ENCODE measurements at places on chromosomes 5 and 9.

DNA sequence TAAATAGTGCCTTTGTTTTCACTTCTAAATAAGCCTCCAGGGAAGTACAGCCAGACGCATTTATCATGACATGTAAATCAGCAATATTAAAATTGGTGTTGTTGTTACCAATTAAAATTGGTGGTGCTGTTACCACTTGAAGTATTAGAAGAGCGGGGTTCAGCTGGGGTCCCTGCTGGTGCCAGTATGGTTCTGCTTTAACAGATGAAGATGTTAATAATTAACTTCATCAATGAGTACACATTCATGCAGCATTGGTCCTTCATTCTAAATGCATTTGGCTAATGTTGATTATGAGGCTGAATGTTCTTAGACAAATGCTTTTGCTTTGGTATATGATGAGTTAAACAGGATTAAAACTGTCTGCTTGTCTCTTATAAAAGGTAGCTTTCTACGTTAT, 67.6 kb upstream of the TMC1 start:
- no peak for DNase-seq

DNA sequence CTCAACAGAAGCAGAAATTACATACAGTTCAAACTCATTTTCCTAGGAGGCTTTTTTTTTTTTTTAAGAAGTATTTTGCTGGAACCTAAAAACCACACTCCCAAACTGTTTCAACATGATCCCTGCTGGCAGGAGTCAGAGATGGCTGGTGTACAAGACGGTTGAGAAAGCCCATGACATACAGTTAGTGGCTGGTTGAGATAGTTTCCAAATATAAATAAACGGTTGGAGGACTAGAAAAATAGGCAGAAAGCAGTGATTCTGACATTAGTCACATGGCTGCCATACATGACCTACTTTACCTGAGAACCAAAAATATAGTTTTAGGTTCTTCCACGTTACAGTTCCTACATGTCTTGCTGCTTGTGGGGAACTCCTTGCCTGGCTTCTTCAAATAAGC, 31.7 kb upstream of the BASP1 start:
- no peak for DNase-seq

DNA sequence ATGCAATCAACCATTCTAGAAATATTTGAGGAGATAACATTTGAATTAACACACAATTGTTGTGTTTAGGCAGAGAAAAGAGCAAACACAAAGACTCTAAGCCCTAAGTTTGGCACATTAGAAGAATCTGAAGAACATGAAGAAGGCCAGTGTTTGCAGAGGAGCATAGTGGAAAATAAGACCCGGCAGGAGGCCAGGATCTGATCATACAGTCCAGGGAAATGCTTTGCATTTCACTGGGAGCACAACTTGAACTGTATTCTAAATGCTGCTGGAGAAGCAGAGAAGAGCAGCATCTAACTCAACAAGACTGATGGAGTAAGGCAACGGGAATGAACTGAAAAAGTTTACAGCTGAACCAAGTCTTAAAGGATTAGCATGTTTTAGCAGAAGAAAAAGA, 463.4 kb downstream of the ZNF608 start:
- no peak for DNase-seq

- DNase-seq = peak; percentile 69
Observed at GRCh38 chr5:149128023-149128875, 13.0 kb upstream of the ABLIM3 start.

GRCh38 chr5:79091064-79091463, 20.5 kb upstream of the BHMT start:
- DNase-seq = no peak

DNA sequence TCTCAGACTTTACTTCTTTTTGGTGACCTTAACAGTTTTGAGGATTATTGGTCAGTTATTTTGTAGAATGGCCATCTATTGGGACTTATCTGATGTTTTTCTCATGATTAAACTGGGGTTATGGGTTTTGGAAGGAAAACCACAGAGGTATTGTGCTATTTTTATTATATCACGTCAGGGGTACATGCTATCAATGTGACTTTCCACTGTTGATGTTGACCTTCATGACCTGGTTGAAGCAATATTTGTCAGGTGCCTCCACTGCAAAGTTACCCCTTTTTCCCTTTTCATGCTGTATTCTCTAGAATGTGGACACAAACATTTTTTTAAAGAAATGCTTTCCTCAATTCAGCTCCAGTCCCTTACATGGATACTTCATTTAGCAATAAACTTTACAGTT, 152.8 kb upstream of the TSLP start:
- DNase-seq = no peak

- no peak for DNase-seq
Observed at GRCh38 chr9:76609285-76610010, 150.5 kb downstream of the GCNT1 start.

DNA sequence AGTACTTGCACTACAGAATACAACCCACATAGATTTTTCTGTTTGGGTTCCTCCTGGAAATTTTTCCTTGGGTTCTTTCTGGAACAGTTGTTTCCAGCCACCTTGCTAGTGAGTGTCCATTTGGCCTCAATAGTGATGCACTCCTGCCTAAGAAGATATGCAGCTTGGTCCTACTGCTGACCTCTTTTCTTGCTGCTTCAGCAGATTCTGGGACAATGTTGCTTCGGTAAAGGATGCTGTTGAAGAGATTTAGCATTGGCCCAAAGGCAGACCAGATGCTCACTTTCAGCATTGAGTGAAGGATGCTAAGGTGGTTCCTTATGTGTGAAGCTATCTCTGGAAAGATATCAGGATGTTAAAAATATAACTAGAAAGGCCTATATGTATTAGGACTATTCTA, 86.2 kb upstream of the SMC5 start:
- DNase-seq = no peak

DNA sequence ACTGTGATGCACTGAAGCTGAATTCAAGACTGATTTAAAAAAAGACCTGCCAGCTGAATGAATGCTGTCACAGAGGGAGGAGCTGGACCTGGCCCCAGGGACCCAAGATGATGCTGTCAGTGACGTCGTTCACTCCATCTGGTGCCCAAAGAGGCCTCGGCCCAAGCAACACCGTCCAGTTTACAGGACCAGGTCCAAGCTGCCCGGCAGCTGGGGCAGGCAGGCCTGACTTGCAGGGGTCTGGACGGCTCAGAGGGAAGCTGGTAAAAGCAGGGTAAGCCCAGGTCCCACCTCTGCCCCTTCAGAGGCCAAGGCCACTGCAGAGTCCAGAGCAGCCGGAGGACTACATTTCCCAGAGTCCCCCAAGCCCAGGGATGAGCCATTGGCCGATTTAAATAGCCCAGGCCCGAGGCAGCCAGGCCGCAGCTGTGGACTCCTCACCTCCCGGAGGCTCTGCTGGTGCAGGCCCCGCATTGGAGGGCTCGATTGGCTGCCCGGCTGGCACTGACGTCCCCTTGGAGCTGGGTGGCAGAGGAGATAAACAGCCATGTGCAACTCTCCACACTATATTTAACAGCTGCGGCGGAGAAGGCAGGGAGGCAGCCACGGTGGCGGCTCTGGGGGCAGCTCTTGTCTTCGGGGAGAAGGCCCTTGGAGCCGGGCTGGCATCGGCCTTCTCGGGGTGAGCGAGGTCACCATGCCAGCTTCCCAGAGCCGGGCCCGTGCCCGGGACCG, at the start of gene PLPP7:
TSS of gene PLPP7 (plus strand) at position 423 of the 735 bp plus-strand sequence. CDS start at position 698, 275 bp downstream.
- peak; percentile 59 for DNase-seq

DNA sequence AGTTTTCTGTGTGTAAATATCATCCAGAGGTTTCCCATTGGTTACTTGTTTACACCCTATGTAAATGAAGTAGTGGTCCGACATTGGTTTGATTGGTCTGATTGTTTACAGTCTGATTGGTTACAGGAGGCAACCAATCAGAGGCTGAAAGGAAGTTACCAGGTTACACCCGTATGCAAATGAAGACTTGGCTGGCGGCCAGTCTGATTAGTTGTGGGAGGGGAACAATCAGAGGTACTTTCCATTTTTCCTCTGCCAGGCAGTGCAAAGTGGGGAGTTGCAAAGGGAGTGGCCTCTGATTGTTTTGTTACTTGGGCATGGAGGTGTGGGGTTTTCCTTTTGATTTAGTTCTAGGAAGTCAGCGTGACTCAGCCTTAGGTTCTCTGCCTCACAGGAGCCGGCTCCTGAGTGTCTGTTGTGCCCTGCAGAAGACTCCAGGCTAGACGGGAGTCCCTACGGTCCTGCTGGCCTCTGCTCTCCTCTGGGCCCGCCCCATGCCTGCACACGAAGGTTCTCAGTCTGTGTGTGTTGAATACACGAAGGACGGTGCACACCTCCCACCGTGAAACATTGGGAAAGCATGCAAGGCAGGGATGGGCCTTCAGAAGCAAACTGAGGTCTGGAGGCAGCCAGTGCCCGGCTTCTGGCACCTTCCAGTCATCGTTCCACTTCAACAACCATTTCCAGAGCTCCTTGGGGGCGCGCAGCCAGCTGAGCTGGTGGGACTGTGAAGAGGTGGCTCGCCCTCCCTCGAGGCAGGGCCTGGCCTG, 42.9 kb downstream of the OLFM1 start:
- peak; percentile 57 for DNase-seq

GRCh38 chr5:172544371-172545095, 90.2 kb upstream of the SH3PXD2B start:
- DNase-seq = no peak

DNA sequence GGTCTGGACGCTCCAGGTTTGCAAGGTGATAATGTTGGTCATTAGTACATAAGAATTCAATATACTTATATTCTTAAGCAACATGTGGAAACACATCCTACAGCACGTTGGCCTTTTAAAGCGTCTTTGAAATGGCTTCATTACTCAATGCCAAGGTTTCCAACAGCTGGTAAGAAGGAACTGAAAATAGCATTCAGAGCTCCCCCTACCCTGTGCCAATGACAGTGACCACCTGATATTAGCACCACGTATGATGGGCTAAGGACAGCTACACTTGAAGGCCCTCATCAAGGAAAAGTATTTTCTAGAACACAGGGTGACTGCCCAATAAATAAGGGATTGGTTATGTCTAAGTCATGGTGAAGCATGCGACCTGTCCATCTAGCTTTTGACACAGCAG, 9.9 kb downstream of the ZNF622 start:
- DNase-seq = no peak

DNA sequence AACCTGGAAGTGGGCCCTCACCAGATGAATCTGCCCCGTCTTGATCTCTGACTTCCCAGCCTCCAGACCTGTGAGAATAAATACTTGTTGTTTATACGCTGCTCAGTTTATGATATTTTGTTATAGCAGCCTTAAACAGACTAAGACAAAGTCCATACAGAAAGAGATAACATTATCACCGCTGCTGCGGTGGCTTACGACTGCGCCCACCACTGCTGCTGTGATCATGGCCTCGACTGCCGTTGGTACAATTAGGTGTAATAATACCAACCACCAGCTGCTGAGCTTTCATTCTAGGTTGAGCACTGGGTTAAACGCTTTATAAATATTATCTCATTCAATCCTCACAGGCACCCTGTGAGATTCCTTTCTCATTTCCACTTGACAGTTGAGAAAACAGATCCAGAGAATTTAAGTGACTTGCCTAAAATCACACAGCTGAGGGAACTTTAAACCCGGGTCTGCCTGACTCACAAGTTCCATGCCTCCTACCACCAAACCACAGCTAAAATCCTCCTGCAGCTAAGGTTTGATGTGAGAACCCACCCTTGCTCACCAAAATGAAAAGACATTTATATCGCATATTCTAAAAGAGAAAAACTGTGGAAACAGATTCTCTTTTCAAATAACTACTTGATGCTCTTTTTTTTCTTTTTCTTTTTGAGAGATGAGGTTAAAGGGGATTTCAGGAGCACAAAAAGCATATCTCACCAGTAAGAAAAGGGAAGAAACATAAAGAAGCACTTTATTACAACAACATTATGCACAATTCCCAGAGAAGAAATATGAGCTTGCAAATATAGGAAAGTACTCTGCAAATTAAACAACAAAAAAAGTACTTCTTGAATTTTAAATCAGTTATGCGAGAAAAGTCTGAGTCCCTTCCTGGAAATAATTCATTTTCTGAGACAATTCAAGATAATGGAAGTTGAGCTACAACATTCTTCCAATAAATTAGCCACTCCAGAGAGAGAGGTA, 23.9 kb downstream of the GOLM1 start:
- no peak for DNase-seq

- DNase-seq = no peak
Observed at GRCh38 chr9:104971511-104971910, 43.6 kb upstream of the ABCA1 start.

DNA sequence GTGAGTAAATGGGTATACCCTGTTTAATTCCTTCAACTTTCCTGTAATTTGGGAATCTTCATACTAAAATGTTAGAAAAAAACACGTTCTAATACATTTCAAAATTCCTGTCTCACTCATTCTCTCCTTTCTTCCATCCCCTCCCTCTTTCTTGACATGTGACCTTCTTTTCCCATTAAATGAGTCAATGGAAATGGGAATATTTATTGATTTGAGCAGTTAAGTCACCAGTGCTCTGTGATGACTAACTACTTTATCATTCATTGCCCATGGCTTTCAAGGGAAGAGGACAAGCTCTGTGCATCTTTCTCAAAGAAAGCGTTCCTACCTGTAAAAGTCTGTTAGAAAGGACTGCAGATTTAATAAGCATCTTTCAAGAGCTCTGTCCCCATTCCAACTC, 144.4 kb upstream of the MAP3K1 start:
- no peak for DNase-seq

DNA sequence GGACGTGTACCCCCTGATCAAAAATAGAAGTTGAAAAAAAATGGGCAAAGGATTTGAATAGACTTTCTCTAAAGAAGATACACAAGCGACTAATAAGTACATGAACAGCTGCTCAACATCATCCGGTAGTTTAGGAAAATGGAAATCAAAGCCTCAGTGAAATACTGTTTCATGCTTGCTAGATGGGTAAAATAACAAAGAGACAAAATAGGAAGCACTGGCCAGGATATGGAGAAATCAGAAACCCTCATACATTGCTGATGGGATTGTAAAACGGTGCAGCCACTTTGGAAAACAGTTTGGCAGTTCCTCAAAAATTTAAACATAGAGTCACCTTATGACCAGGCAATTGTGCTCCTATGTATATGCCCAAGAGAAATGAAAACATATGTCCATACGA, 65.0 kb upstream of the SUB1 start:
- no peak for DNase-seq

DNA sequence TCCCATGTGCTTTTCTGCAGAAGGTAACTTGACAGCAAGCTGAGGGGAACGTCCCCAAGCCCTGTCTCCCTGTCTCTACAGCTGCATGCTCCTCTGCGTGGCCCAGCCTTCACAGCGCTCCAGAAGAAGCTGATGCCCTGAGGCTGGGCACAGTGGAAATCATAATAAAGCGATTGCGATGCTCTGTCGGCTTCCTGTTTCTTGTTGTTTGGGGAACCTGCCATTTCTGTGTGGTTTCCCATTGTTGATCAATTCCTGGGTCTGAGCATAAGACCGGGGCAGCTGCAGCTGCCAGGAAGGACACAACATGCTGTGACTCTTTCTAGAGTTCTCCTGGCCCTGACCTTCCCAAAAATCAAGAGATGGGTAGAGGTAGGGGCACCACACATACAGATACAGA, 7.2 kb upstream of the DNAJB5 start:
- peak; percentile 50 for DNase-seq

- no peak for DNase-seq
Observed at GRCh38 chr5:132049559-132049958, 10.9 kb upstream of the IL3 start.

All from hematopoietic multipotent progenitor cell treated with erythropoietin and hydrocortisone succinate and interleukin-3 and kit ligand, for 6 days (in vitro differentiated cells).